HFF-Myc (cell line): ENCODE measurements at places on chromosomes 5 and 9.

DNA sequence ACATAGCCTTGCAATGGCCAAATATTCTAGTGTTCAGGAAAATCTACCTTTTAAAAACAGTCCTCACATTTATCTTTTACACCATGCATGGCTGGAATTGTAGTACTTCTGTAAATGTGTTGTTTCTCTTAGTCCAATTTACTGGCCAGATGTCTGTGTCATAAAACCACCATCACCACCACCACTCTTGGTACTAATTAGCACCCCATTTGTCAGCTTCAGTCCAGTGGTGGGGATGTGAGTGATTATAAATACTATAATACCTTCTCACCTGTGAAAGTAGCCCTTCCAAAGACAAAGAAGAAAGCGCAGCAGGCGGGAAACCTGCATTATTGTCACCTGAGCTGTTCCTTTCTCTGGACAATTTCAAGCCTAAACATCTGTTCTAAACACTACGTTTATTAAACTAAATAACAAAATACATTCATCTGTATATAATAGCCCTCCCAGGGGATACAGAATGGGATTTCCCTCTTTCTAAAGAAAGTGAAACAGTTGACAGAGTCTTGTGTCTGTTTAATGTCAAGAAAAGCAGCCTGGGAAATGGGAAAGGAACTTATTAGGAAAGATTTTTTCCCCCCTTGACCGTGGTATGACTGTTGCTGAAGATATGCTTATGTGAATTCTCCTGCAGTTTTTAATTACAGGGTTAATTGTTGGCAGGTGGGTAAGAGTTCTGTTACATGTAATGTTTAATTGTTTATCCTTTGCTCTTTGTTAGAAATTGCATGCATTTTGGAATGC, 144.5 kb upstream of the NUDT12 start:
- no peak for DNase-seq

- no peak for DNase-seq
Measured at GRCh38 chr5:105101577-105101976, 1539.0 kb upstream of the NUDT12 start.

- DNase-seq, result no peak
Measured at GRCh38 chr5:35856765-35857351, at the start of gene IL7R. Gene IL7R, plus strand, starts transcription at chr5:35856891. Its CDS starts 87 bp downstream, at chr5:35856978.

- no peak for DNase-seq
Measured at GRCh38 chr5:107217721-107218130, 453.0 kb downstream of the EFNA5 start.

GRCh38 chr5:90514520-90514919, 14.9 kb downstream of the LYSMD3 start:
- no peak for DNase-seq

DNA sequence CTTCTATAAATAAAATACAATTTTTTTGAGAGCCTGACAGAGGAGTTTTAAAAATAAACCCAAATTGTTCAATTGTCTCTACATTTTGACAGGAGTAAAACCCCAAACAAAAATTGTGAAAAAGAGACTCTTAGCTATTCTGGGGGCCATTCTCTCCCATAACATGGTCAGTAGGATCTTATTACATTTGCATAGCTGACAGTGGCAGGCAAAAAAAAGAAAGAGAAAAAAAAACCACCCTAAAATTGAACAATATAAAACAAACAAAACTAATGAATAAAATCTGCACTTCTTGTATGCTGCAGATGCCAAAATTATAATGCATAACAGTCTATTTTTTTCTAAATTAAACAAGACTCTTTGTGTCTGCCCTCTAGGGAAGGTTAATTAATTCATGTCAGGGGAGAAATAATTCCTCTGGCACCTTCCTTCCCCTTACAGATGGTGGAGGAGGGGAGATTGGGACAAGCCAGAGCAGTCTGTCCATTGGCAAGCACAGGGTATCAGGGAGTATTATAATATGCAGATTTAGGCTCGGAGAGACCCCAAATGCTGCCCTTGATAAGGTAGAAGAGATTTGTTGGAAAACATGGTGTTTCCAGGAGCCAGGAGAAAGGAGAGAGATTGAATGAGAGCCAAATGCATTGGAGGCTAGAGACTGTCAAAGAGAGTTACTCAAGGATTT, 79.7 kb upstream of the CDH6 start:
- no peak for DNase-seq

- DNase-seq, result no peak
Measured at GRCh38 chr9:114172981-114173833, 17.9 kb downstream of the COL27A1 start.

- no peak for DNase-seq
Measured at GRCh38 chr5:135891791-135892190, 3.9 kb downstream of the IL9 start.

DNA sequence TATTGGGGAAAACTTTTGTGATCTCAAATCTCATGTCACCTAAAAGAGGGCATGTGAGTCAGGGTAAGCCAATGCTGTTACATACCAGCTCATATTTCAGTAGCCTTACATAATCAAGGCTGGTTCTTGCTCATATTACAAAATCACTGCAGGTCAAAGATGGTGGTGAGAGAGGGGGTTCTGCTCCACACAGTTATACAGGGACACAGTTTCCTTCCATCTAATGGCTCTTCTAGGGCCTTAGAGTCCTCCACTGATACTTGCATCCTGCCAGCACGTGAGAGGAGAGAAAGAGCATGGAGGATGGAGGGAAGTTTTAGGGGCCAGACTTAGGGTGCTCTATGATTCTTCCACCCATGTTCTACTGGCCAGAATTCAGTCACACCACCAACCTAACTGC, 130.0 kb downstream of the LIFR start:
- DNase-seq, result no peak

DNA sequence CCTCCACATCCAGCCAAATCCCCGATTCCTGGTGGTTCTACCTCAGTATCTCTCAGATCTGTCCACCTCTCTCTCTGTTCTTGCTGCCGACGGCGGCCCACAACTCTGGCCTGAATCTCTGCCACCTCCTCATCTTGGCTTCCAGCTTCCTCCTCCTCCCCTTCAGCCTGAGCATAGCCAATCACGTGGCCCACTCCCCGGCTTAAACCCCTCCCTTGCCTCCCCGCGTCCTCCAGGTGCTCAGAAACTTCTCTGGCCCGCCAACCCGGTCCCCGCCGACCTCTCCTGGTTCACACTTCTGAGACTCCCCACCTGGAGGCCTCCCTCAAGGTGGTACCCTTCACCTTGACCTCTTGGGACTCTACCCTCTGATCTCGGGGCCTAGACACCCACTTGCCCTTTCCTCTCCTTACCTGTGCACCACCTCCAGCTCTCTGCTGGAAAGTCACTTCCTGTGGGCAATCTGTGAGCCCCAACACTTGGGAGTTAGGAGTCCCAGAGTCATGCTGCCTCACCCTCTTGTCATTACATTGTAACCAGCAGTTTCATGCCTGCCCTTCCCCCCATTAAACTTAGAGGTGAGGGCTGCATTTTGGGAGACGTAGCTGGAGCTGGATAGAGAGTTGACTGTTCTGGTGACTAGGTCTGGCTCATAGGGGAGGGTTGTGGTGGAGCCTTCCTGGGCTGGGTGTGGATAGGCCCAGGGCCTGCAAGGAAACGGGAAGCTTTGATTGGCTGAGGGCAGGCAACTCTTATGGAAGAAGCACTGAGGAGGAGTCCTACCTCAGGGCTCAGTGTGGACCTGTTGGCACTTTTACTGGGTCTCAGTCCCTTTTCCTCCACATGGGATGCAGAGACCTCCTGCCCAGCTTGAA, 4.5 kb upstream of the SET start:
- peak; percentile 48 for DNase-seq

- DNase-seq, result no peak
Measured at GRCh38 chr9:7542693-7543092, 256.9 kb downstream of the DMAC1 start.

DNA sequence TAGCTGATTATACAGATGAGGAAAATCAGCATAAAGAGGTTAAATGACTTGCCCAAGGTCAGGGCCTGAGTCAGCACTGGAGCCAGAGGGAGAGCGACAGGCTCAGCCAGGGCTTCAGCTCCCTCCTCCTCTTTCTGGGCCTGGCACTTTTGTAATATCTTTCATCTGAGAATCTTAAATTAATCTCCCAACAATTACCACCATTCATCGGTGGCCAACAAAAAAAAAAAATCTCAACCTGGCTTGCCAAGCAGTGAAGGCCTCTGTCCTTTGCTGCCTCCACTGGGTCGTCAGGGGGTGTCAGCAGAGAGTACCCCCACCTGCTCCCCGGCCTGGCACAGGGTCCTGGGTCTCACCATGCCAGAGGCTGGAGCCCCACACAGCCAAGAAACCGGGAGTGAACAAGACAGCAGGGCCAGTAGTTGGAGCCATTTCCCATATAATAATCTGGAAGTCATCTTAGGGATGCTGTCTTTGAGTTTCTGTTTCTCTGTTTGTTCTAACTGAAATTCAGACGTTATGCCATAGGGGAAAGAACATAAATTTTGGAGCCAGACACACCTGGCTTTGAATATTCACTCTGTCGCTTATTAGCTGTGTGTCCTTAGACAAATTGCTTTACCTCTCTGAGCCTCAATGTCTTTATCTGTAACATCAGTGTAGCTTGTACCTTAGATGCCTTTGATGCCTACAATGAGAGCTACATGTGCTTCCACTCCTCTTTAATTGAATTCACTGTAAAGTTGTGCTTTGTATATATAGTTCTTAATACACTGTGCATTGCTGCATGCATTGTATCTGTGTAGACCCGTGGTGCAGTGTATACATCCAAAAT, 299.9 kb upstream of the MSX2 start:
- no peak for DNase-seq
